Upper lobe of right lung (tissue), 1 donor: ENCODE measurements at places on chromosomes 1 and 21.

GRCh38 chr1:70358921-70359564 is 4.5 kb upstream of the ANKRD13C start:
- no peak for DNase-seq

DNA sequence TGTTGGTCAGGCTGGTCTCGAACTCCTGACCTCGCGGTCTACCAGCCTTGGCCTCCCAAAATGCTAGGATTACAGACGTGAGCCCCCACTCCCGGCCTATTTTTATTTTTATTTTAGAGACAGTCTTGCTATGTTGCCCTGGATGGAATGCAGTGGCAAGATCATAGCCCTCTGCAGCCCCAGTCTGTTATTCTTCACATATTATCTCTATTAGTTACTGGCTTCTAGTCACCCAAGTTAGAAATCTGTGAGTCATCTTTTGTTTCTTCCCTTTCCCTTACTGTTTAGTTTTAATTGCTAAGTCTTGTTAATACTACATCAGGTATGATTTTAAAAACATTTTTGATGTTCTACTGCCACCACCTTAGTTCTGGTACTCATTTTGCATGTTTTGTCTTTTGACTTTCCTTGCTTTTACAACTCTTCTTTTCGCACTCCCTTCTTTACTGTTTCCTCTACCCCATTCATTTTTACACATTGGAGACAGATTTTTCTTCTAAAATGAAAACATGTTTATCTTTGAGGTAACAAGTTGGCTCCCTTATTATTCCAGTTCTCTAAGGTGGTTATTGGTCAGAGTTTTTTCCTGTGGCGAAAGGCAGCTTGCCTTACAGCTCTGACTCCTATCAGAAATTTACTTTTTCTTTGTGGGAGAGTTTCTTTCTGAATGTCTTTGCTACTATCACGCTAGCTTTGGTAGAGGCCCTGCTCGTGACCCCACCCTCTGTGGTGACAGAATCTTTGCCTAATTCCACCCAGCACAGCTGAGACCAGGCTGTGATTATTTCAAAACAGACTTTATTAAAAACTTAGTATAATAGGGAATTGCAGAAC is 19.5 kb downstream of the ZMYM4 start:
- no peak for DNase-seq

DNA sequence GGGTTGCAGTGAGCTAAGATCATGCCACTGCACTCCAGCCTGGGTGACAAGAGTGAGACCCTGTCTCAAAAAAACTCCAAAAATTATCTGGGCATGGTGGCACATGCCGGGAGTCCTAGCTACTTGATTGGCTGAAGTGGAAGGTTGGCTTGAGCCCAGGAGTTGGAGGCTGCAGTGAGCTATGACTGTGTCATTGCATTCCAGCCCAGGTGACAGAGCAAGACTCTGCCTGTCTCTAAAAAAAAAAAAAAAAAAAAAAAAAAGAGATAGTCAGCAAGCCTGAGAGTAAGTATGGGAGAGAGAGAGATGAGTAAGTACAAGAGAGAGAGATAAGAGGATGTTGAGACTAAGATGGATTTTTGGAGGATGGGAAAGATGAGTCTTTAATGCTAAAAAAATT is 180.8 kb upstream of the CACYBP start:
- DNase-seq = no peak

DNA sequence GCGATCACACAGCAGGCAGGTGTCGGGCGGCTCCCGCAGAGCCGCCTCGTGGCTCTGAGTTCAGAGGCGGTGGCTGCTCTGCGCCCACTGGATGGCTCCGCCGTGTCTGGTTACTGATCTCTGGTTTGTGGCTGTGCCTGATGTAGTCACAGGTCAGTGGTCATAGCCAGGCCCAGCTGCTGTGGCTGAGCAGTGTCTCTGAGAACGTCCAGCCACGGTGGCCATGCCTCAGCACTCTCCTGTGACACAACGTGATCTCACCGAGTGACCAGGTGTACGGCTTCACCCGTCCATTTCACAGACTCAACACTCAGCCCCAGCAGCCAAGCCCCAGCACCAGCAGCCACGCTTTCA is 61.2 kb downstream of the KCNN3 start:
- no peak for DNase-seq

DNA sequence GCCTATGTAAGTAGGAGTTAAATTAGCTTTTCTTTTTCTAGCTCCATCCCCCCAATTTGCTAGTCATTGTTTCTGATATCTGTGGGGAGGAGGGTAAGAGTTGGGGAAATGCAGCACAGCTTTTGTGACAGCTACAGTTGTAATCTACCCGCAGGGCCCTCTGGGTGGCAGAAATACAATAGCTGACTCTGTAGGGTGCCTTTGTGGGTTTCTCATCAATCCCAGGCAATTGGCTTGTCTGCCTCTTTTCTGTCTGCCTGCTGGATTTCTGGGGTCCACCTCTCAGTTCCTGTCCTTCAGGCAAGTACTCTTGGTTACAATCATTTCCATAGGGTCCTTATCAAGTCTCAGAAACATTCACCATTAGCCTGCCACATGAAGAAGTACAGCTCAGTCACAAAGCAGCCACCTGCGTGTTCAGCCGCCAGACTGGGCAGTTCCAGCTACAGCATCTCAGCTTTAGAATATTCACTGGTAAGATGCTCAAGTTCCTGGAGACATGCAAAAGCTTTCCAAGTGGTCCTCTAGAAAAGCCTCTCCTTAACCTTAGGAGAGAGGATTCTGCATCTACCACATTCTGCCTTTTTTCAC is 19.2 kb upstream of the SLC44A5 start:
- DNase-seq = no peak

DNA sequence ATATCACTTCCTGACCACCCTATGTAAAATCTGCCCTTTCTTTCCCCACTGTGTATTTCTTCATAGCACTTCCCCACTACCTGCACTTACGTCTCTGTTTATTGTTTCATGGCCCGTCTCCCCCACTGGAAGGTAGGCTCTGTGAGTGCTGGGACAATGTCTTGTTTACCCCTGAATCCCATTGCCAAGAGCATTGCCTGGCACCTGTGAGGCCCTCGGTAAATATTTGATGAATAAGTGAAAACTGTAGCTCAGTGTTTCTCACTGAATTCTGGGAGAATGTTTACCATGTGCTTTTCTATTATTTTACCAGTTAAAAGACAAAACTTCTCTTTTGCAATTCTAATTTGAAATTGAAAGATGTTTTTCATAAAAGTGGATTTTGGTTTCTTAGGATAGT is 11.8 kb downstream of the NFASC start:
- DNase-seq = no peak

GRCh38 chr1:55055084-55055882 is 15.9 kb downstream of the PCSK9 start:
- DNase-seq = no peak

- no peak for DNase-seq
Measured at GRCh38 chr21:33023574-33024200, 2.0 kb upstream of the OLIG2 start.
